8988T (cell line): ENCODE measurements at places on chromosomes 2 and 18.

GRCh38 chr2:68466361-68466777, 725 bp downstream of the FBXO48 start:
- no peak for DNase-seq

DNA sequence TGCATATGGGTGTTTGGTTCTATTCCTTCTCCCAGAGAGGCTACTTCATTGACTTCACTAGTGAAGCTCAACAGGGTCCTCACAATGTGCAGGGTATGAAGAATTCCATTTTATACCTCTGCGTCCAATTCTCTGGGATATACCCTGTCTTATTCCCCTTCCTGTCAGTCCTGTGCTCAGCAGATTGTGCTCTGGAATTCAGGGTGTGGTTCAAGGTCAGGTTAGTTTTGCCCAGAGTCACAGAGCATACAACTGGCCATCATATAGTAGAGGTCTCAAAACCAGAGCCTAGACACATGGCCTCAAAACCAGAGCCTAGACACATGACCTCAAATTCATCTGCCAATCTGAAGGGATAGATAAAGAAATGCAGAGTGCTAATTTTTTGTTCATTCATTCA, 38.8 kb upstream of the VIT start:
- no peak for DNase-seq

DNA sequence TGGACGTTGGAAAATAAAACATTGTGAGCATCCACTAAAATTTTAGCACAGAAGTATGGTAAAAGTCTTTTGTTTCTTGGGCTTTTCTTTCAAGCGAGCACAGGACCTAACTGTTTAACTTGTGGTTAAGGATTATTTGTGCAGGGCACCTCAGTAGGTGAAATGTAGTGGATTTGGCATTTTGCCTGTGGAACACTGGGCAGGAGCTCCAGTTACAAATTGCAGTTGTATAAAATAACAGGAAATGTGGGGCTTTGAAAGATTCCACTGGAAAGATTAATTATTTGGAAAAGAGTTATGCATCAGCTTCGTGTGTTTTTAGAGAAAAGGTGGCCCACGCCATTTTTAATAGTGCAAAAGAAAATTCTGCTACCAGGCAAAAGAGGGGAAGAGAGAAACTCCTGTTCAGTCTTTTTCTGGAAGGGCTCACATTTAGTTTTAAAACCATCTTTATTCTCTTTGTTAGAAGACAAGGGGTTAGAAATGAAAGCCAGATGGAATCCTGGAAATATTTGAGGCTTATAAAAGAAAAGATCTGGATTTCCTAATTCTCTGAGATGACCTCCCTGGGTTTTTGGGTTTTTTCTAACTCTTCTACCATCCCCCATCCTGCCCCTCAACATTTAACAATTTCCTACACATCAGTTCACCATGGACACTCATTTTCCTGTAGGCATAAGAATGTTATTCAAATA, 144.3 kb upstream of the SERTAD2 start:
- no peak for DNase-seq

GRCh38 chr2:222318712-222319585, 20.2 kb upstream of the PAX3 start:
- DNase-seq: peak; percentile 57

DNA sequence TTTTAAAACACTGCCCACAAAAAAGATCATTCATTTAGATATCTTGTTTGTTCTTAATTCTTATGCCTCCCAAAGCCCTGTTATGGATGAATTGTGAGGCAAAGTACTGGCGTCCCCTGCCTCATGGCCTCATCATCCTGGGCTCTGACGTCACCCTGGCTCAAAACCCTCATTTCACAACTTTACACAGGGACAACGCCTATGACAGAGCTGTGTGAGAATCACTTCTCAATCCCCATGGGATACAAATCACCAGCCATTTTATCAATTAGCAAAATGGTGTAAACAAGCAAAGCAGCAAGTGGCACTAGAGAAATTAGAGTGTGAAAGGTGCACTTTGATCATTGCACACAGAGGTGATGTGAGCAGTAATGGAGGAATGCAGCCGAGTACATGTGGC, 16.6 kb downstream of the FHOD3 start:
- no peak for DNase-seq

DNA sequence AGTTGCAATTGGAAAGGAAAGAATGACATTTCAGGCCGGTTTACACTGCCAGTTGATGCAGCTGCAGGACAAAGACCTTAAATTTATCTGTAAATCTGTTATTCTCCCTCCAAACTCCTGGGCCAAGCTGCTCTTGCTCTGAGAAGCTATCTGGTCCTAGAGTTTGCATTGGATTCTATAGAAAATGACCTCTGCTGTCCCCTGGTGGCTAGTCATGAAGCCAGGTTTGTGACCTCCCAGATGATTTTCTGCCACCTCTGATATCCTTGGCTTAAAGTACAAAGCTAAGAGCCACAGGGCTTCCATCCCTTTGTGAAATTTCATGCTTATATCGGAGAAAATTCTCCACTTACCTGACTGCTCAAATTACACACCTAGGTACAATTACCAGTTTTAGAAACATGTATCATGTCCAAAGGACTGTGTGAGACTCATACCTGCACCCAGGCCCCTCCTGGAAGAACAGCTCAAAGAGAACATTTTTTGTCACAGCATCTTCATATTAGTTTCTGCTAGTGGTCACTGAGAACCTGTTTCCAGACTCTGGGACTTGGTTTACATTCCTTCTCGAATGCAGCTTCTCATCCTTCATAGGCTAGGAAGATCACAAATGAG, 28.9 kb upstream of the IER3IP1 start:
- DNase-seq: no peak

DNA sequence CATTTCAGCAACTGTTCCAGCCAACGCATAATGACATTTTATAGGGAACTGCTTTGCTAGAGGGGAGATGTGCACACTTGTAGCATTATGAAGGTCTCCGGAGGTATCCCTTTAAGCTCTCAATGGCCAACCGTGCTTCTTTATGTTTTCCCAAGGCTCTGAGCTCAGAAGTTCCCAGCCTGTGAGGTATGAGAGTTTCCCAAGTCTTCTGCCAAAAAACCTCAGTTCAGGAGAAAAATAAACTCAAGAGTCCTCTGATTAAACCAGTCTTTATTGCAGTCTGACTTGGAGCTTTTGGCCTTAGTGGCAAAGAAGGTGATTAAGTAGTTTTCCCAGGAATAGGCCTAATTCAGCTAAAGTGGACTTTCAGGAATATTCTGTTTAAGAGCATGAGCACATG, 35.4 kb upstream of the ZNF532 start:
- no peak for DNase-seq

- DNase-seq: no peak
Measured at GRCh38 chr18:48787203-48788151, 163.3 kb downstream of the SMAD7 start.

DNA sequence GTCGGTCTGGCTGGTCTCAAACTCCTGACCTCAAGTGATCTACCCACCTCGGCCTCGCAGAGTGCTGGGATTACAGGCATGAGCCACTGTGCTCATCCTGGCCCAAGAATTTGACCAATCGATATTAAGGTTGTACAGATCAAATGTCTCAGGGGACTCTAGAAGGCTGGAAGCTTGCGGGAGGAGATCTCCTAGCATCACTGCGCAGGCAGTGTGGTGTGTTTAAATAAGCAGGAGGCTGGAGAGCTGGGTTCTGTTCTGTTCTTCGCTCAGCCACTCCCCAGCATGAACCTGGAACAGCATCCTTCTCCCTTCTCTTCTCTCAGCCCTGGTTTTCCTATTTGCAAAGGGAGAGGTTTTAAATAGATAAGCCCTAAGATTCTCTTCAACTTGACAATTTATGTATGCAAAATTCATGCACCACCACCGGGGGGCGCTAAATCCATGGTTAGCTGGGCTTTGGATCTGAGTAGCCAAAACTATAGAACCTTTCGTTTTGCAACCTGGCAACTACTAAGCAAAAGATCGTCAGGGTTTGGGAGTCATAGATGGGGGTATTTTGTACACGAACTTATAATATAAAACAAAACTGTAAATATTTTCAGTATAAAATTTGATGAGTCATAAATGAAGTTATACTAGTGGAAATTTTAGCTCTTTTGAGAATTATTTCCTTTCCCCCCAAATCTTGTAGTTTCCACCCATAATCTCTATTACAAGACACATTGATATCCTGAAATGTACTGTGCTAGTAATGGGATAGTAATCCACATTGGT, 60.6 kb downstream of the SLC16A14 start:
- no peak for DNase-seq

DNA sequence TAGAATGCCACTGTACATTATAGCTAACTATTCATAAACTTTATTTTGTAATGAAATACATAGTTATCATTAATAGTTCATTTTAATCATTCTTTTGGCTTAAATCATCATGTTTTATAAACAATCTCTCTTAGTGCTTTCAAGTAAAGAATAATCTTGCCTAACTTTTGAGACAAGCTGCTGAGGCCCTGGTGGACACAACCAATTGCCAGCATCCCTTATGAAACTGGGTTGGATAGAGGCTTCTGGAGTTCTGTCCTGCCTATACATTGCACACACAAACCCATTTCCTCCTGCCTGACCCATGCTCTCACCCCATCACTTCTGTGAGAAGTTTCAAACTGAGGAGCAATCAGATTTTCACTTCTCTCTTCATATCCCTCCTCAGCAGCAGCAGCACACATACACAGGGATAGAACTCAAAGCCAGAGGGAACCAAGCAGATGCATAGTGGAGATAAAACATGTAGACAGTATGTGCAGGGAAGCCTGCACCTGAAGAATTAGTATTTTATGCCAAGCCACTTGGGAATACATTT, 450.0 kb upstream of the SLC14A2 start:
- DNase-seq: no peak

GRCh38 chr2:170054997-170055396, 123.0 kb upstream of the MYO3B start:
- no peak for DNase-seq

GRCh38 chr2:113755835-113756354, 547 bp downstream of the SLC35F5 start:
- no peak for DNase-seq

DNA sequence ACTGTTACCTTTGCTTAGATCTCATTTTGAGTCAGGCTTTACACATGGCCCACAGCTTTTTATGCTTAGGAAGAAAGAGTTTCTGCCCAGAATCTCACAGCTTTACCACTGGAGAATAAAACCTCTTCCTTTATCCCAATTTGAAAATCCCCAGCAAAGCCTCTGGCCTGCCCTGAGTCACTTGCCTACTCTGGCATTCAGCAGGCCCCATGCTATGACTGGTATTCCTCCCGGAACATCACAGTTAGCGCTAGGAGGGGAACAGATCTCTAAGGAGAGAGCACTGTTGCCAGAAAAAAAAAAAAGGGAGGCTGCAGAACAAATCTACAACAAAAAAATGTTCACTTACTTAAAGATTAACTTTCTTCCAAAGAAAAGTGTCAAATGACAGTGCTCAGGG, 152.9 kb upstream of the DNMT3A start:
- DNase-seq: no peak

- no peak for DNase-seq
Measured at GRCh38 chr18:69622184-69622583, 221.5 kb downstream of the DOK6 start.

DNA sequence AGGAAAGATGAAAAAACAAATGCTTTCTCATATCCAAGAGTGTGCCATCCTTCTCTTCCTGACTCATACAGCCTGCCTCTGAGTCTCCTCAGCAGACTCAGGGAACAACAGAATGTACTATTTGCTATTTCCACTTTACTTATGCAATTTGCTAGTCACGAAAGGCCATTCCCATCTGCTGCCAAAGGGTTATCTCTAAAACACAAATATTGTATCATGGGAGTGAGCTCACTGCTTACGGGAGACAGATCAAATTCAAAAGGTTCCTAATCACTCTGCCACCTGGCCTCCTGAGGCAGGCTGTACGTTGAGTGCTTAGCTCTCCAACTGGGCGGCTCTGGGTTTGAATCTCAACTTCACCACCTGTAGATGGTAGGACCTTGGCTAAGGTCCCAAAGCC, 92.0 kb downstream of the GAREM1 start:
- DNase-seq: no peak

- DNase-seq: no peak
Measured at GRCh38 chr2:20925265-20925889, 102.5 kb upstream of the LDAH start.

- DNase-seq: no peak
Measured at GRCh38 chr2:152462779-152463178, 127.8 kb downstream of the FMNL2 start.

- no peak for DNase-seq
Measured at GRCh38 chr2:206211657-206212255, 52.1 kb downstream of the EEF1B2 start.

DNA sequence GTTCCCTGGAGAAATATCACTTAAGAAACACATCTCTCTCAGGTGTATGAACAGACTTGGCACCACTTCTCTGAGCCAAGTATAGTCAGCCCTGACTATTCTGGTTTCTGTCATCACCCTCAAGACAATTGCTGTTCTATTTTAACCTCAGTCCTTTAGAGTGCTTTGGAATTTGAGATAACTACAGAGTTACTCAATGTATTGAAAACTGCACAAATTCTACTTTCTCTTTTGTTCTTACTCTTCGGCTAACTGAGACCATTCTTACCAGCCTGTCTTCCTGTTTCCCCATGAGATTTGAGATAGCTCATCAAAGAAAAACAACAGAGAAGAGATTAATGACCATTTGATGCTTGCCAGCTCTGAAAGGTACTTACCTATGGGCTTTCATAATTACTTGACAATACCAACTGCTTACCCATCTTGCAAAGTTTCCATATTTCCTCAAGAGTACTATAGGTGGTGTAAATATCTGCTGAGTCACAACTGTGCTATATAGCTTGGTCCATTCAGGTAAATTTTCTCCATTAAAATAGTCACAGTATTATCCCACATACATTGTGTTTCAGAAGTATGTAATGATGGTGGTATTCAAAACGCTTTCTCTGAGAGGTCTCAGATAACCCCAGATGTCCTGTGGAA, 467.5 kb upstream of the CHST9 start:
- no peak for DNase-seq

- no peak for DNase-seq
Measured at GRCh38 chr2:39121523-39122063, 742 bp upstream of the SOS1 start.

GRCh38 chr2:96095116-96095636, 21.2 kb downstream of the ADRA2B start:
- no peak for DNase-seq

- no peak for DNase-seq
Measured at GRCh38 chr18:65082907-65083306, 667.9 kb upstream of the CDH7 start.
